ENCODE measurements at places on chromosomes 11 and 22.
A peak's percentile ranks its signal among the peaks of the same experiment; 100 is the strongest.

DNA sequence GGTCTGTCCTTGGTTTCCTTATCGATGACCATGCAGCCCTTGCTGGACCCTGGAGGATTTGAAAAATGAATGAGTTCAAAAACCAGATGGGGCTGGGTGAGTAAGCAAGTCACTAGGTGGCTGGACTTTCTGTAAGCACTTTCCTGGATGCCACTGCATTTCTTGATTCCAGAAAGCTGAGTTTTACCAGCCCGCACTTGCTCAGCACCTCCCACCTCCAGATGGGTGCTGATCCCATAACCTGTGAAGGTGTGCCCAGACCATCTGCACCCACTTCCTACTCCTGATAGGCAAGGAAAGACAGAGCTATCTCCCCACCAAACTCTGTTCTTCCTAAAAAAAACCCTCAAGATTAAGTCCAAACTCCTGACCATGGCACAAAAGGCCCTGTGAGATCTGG is 21.1 kb downstream of the ASCC2 start:
- DNase-seq = no peak

- no peak for DNase-seq
Measured at GRCh38 chr11:688681-689080, 6.3 kb downstream of the DEAF1 start.

GRCh38 chr22:44727709-44728108 is 24.7 kb upstream of the ARHGAP8 start:
- no peak for DNase-seq

- no peak for DNase-seq
Measured at GRCh38 chr11:102144357-102145355, 34.4 kb downstream of the YAP1 start.

- DNase-seq = no peak
Measured at GRCh38 chr11:1163911-1164735, 6.4 kb downstream of the MUC5AC start.

GRCh38 chr11:33753304-33753967 is 17.2 kb upstream of the CD59 start:
- DNase-seq = no peak

DNA sequence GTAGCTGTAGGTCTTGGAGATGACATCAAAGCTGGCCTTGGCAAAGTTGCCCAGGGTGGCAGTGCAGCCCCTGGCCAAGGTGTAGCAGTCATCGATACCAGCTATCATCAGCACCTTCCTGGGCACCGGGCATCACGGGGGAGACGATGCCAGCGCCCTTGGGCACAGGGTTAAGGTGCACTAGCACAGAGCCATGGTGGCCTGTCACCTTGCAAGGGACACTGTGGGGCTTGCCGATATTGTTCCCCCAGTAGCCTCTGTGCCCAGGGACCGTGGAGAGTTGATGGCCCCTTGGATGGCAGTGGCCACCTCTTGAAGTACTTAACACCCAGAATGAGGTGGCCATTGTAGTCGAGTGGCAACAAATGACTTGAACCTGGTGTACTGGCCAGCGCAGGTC is 44.4 kb upstream of the FTH1 start:
- DNase-seq = no peak

DNA sequence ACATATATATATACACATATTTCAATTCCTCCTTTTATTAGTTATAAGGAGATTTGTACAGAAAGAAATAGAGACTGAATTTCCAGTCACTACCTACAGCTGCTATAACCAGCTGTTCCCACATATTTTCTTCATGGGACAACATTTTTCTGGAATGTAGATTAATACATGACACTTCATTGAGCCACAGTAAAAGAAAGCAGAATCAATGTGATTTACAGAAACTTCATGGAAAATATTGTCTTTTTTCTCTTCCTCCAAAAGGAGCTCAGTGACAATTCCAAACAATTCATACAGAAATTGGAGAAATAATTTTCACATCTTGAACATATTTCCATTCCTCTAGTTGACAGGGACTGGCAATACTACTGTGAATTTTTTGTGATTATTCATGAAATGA is 249.2 kb downstream of the DLG2 start:
- no peak for DNase-seq

- no peak for DNase-seq
Measured at GRCh38 chr11:8720352-8720751, 37.8 kb downstream of the RPL27A start.

DNA sequence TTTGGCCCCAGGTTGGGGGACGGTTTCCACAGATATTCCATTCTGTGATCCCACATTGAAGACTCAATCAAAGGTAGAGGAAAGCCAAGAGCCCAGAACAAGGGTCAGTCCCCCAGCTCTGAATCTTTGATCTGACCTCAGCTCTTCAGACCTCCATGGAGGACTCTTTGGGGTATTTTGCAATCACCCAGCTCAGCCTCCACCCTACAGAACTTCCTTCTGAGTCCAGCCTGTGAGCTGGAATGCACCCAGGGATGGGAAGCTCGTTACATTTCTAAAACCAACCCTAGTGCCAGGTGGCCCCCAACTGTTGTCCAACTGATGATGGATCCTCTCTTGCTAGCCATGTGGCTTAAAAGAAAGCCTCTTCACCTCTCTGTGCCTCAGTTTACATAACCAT is 335.3 kb downstream of the MN1 start:
- no peak for DNase-seq

GRCh38 chr22:44380756-44381486 is 68.2 kb upstream of the SHISAL1 start:
- DNase-seq = no peak

DNA sequence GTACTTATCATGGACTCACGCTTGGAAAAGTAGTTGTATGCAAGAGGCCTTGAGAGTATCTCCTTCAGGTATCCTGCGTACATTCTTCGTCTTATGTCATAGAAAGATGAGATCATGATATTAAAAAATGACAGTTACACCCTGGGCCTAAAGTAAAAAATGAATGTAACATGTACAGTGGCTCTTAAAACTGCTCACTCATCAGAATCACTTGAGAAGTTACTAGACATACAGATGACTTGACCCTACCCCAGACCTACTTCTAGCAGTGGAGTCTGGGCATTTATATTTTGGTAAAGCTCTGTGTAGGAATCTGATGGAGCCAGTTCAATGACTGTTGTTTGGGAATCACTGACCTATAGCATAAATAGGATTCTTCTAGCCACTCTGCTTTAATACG is 54.5 kb downstream of the PPME1 start:
- DNase-seq = no peak

DNA sequence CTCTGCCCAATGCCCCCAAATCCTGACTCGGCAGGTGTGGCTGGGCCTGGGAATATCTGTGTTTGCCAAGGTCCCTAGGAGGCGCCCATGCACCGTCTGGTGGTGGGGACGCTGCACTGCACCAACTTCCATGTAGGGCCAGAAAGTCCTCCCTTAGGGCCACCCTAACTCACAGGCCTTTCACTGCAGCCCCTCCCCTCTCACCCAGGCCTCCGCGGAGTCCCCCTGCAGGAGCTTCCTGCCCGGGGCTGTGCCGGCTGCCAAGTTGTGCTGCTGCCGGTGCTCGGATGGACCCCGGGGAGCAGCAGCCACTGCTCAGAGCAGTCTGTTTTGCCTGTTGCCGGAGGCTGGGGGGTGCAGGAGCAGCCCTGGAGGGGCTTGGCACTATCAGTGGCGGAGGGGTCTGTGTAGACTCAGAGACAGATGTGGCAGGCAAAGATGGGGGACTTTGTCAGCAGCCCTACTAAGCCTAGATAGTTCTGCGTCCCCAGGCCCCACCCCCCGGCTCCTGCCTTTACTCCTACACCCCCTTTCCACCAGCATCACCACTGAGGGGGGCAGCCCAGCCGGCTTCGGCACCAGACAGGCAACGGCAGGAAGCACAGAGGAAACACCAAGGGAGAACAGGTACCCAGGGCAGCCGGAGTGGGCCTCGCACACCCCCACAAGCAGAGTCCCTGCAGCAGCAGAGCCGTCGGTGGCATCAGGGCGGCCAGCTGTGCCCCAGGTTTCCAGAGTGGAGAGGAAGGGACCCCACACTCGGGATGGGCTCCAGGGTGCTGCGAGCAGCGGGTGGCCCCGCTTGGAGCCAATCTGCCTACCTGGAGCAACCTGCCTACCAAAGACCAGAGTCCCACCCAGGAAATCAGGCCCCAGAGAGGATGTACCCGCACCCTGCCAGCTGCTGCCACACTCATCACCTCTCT is 124.3 kb downstream of the TRIM29 start:
- DNase-seq = no peak

DNA sequence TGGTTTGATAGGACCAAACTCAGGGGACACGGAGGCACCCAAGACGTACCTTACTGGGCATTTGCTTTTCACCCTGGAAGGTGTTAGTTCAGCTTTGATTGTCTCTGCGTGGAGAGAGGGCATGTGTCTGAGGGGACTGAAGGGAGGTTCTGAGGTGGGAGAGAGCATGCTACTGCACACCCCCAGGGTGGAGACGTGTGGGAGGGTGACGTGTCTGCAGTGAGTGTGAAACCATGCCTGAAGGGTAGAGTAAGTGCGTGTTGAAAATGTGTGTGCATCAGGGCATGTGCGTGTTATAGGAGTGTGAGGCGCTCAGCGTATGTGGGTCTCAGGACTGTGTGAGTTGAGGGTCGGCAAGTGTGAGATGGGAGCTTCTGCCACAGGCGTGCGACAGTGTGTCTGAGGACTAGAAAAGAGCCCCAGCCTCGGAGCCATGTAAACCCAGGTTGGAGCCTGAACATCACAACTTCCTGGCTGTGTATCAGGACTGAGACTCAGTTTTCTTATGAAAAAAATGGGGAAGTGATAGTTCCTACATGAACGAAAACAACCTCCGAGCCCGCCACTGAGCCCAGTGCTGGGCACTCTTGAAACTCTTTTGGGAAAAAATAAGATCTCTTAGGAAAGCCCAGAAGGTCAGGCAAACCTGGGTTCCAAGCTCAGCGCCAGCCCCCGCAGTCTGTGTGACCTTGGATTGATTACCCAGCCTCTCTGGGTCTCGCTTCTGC is 11.8 kb upstream of the KCNJ11 start:
- no peak for DNase-seq

DNA sequence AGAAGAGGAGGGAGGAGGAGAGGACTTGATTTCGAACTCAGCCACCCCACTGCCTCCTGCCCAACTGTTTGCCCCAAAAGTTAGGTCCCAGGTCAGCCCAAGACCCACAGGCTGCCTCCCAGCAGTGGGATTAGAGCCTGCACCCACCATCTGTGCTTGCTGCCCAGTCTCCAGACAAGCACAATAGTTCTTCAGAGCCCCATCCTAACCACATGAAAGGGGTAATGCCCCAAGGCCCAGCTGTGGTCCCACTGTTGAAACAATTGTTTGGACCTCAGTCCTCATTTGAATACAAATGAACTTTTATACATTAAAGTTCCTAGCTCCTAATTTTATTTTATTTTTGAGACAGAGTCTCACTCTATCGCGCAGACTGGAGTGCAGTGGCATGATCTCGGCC is 5.4 kb upstream of the VPS51 start:
- no peak for DNase-seq

GRCh38 chr22:29684244-29684643 is 35.6 kb upstream of the CABP7 start:
- DNase-seq = no peak

- DNase-seq = no peak
Measured at GRCh38 chr11:110249066-110249465, 47.3 kb downstream of the RDX start.

- DNase-seq = no peak
Measured at GRCh38 chr11:69700278-69701140, 3.3 kb downstream of the FGF19 start.

DNA sequence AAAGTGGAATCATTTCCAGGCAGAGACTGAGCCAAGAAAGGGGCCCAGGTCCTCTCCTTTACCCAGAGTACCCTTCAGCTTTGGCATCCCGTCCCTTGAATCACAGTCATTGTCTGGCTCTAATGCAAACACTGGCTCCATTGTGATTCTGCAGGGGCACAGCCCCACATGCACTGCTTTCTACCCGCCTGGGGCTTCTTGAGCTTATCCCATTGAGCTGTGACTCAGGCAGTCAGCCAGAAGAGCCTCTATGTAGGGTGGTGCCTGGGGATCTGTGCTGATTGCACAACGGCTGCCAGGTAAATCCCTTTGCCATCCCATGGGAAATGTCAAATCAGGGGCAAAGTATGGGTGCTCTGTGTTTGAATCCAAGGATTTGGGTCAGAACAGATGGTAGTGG is 88.9 kb downstream of the RASSF10 start:
- DNase-seq = no peak

GRCh38 chr11:57474017-57474802 is 13.9 kb downstream of the RTN4RL2 start:
- DNase-seq = no peak

DNA sequence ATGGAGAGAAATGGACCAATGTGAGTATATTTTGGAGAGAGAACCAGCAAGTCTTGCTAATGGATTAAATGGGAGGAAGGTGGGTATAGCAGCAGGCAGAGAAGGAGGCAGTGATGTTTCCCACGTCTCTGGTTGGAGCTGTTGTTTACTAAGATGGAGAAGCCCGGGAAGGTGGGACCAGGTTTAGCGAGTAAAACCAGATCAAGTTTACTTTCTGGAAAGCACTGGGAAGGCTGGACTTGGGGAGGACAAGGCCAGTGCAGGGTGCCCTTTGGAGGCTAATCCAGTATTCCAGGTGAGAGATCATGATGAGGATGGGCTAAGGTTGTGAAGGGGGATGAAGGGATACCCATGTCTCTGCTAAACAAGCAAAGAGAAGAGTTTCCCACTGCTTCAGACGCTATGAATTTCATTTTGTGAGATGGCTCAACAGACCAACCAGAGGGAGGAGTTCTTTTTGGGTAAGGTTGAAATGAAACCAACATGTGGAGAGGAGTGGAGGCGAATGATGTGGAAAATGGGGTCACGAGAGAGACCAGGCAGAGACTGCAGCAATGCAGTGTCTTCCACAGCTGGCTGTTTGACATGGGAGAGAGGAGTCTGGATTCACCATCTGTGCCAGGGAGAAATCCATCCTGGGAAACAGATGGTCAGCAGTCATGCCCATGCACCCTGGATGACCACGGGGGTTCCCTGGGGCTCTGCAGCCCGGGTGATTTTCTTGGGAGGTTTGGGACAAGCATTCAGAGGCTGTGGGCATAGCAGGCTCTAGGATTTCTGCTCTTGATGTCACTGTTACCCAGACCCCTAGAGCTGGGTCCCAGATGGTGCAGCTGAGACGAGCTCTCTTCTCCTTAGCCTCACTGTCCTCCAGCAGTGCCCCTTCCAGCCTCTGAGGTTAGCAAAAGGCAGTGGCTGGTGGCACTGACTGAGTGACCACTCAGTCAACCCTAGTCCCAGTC is 24.9 kb downstream of the COMMD9 start:
- DNase-seq = no peak

DNA sequence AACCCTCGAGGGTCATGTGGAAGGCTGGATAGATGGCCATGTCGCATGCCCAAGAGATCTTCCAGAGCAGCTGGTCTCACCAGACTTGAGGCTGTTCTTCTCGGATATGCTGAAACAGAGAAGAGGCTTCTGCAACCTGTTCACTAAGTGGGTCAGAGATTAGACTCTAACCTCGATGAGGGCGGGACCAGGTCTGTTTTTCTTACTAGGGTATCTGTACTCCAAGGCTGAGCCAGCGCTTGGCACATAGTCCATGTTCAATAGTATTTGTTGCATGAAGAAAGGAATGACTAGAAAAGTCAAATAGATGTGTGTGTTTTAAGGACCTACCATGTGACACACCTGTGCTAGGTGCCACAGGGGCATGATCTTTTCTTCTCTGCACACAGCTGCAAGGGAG is 43.6 kb downstream of the ABTB2 start:
- no peak for DNase-seq

GRCh38 chr11:66901964-66902390 is 45.1 kb downstream of the LRFN4 start:
- no peak for DNase-seq

- peak; percentile 60 for DNase-seq
Measured at GRCh38 chr11:11171854-11172253, 181.2 kb downstream of the CSNK2A3 start.

- no peak for DNase-seq
Measured at GRCh38 chr11:113377681-113378412, 9.7 kb upstream of the ANKK1 start.

All from central memory CD8-positive, alpha-beta T cell (primary cell).